ENCODE measurements at places on chromosomes 2 and 18.

DNA sequence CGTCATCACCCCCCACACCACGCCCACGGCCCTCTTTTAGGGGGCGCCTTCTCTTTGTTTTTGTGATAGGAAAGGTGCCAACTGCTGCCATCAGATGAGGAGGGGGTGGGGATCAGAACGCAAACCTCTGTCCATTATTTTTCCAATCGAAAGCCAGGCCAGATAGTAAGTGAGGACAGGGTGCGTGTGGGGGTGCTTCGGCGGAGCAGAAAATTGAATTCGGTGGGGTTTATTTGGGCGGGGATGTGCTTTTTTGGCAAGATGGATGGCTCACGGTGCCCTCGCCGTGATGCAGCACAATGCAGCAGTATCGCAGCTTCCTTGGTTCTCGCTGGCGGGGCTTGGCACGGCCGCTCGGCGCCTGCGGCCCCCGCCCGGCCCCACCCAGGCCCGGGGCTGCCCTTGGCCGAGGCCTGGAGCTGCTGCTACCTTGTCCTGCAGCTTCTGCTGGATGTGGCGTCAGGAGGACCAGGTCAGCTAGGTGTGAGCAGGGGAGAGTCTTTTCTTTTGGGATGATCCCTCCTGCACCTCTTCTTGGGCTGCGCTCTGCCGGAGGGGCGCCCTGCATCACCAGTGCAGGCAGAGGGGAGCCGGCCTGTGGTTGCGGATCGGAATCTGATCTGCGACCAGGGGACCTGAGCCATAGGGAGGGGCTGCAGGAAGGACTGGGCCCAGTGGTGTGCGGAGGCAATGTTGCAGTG is 1.3 kb downstream of the SPTBN1 start:
- no peak for DNase-seq

GRCh38 chr2:240143276-240143675 is 2.8 kb upstream of the OTOS start:
- no peak for DNase-seq

- no peak for DNase-seq
Measured at GRCh38 chr18:8732442-8733360, 27.3 kb downstream of the MTCL1 start.

DNA sequence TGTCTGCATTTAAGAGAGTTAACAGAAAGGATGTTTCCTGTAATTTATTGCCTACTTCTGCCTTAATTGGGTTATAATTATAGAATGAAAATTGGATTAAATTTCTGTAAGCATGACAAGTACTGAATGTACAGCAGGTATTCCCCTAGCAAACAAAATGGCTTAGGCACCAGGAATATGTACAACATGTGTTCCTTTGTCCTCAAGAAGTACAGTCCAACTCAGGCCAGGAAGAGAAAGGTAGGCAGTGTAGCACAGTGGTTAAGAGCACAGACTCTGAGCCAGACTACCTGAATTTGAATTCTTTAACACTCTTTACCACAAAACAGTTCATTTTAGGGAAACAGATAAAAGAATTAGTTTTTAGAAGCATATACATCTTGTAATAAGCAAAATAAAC is 43.1 kb downstream of the COX7A2L start:
- no peak for DNase-seq

DNA sequence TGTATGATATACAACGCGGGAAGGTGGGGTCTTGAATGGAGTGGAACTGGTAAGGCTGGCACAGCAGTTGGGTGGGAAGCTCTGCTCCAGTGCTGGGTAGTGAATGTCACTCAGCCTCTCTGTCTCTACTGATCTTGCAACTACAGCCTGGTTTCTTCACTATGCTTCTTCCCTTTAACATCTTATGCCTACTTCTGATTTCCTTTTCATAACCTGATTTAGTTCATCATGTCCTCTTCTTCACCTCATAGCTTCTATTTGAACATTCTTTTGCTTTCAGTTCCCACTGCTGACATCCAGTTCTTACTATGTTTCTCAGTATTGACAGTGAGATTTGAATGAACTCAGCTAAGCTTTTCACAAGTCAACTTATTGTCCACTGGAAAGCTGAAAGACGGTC is 286.2 kb downstream of the ARL6IP6 start:
- DNase-seq: no peak

GRCh38 chr2:204046145-204046544 is 109.6 kb downstream of the ICOS start:
- no peak for DNase-seq

GRCh38 chr2:193988784-193989183 is 1668.2 kb upstream of the SLC39A10 start:
- DNase-seq: no peak

DNA sequence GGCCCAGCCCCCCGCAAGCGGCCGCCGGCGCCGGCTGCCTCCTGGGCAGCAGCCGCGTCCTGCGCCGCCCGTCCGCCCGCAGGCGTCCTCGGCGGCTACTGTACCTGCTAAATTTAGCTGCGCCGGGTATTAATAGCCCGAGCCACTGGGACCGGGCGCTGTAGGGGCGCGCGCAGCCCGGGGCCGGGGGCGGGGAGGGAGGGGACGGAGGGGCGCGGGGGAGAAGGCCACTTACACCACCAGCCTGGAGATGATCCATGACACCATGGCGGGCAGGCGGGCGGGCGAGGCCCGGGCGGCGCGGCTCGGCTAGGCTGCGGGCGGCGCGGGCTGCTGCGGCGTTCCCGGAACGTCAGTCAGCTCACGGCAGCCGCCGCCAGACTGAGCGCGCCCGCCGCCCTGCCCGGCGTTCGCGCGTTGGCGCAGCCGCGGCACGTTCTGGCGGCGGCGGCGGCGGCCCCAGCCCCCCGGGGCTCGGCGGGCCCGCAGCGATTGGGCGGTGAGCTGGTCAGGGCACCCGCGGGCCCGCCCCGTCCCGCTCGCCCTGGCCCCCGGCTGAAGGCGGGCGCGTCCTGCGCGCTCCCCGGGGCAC is at the start of gene REEP1:
TSS of gene REEP1 (minus strand) at position 383 of the 592 bp plus-strand sequence. CDS start at position 267, 116 bp downstream.
- DNase-seq: no peak

- DNase-seq: no peak
Measured at GRCh38 chr18:22063672-22064071, 105.7 kb upstream of the GATA6 start.

DNA sequence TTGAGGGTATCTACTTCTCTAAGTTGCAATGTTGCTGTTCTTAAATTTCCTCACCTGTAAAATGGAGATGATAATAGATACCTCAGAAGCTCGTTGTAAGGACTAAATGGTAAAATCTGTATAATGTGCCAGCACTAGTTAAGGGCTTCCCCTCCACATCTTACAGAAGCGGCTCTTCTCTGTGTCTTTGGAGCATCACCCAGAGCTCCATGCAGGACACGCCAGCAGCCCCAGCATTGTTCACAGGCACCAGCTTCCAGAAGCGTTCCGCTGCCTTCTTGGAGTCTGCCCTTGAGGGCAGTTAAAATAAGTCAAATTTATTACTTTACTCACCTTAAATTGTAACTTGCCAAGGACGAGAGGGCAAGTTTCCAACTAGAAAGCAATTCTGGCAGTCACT is 5.8 kb downstream of the DCDC2C start:
- DNase-seq: no peak

DNA sequence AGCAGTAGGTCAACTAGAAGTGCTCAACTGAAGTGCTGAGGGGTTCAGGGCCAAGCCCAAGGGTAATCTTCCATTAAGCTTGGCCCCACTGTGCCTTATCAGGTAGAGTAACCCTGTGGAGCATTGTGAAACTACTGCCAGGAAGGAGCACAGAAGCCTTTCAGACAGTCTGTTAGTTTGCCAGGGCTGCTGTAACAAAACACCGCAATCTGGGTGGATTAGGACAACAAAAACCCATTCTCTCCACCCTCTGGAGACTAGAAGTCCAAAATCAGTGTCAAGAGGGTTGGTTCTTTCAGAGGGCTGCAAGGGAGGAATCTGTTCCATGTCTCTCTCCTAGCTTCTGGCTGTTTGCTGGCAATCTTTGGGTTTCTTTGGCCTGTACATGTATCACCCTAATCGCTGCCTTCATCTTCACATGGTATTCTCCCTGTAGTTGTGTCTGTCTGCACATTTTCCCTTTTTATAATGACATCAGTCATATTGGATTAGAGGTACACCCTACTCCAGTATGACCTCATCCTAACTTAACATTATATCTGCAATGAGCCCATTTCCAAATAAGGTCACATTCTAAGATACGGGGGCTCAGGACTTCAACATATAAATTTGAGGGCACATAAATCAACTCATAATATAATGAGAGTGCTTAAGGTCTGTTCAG is 21.2 kb downstream of the VIT start:
- DNase-seq: no peak

- DNase-seq: no peak
Measured at GRCh38 chr2:33073018-33073417, 126.3 kb downstream of the LTBP1 start.

DNA sequence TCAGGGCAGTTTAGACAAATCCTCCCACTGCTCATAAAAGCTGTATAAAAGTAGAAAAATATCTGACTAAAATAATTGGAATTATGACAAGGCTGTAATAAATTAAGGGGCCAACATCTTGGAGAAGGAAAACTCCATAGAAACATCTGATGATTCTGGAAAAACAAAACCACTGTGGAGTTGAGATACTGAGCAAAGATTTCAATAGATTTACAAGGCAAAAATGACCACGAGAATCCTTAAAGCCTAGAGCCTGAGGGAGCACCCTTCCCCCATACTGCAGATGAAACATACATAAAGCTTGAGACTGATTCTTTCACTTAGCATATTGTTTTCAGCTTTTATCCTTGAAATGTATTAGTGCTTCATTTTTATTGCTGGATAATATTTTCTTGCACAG is 286.4 kb upstream of the MMADHC start:
- DNase-seq: no peak

DNA sequence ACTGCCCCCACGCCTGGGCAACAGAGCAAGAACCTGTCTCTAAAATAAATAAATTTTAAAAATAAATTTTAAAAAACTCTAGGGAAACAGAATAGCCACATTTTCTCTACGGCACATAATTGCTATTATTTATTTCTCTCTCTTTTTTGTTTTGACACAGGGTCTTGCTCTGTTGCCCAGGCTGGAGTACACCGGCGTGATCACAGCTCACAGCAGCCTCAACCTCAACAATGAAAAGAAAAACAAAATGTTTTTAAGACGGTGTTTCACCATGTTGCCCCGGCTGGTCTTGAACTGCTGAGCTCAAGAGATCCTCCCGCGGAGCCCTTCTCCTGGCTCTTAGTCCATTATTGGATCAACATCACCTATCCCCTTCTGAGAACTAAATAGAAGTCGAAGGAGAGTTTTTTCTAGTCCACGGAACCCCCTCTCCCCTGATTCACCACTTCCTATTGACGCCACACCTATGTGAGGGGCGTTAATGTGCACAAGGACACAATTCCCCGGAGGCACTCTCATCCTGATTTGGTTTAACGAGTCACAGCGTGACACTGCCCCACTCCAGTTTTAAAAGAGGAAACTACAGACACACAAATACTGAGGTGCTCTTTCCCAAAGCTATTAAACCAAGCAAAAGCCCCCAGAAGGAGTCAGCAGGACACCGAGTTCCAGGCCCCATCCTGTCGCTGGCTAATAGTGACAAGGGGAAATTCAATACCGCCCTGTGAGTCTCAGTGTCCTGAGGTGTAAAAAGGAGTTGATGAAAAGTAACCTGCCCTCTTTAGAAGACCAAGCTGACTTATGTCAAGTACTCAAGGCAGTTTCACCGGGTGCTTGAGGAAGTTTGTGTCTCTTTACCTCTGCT is 1.1 kb downstream of the NPC1 start:
- DNase-seq: no peak

DNA sequence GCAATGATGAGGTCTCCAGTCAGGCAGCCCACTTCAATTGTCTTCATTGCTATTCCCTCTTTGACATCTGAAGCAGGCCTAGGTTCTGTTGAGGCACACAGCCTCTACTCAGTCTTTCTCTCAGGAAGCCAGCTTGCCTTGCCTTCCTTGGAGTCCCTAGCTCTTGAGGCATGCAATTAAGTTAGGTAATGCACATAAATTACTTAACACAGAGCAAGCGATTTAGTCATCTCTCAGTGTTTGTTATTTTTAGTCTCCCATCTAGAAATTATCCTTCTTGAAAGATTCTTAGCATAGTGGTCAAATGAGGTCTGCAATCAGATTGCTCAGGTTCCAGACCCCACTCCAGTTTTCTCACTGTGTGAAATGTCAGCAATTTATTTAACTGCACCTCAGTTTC is 32.0 kb downstream of the SULT1C4 start:
- no peak for DNase-seq

DNA sequence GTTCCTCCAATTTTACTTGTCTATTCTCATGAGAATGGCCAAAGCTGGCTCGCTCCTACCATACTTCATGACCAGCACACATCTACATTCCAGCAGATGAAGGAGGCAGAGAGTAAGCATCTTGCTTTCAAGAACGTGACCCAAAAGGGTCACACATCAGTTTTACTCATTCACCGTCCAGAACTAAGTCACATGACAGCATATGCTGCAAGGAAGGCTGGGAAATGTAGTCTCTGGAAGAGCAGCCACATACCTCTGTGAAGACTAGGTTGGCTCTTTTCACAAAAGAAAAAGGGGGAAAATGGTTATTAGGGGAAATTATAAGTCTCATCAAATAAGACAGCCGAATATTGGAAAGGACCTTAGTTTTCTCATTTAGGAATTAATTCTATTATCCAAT is 835.3 kb downstream of the EPHA4 start:
- DNase-seq: no peak

DNA sequence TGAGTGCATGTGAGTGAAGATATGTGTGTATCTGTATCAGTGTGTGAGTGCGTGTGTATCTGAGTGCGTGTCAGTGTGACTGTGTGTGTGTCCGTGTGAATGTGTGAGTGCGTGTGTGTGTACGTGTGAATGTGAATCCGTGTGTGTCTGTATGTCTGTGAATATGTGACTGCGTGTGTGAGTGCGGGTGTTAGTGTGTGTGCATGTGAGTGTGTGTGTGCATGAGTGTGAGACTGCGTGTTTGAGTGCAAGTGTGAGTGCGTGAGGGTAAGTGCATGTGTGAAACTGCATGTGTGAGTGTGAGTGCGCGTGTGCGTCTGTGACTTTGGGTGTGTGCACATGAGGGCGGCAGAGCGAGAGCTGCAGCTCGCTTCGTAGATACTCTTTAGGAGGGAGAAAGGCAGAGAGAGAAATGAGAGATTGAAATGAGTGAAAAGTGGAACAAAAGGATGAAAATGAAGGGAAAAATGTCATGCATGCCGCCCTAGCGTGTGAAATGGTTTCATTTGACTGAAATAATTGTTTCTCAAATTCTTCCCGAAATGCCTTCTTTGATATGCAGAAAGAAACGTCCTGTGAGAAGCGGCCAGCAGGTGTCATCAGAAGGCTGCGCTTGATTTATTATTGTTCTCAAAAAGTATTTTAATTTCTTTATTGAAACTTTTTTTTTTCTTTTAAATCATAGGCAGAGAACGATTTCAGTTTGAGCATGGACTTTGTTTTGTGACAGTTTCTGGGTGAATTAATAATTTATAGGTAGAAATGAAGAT is 25.6 kb downstream of the ZNF407 start:
- DNase-seq: no peak

DNA sequence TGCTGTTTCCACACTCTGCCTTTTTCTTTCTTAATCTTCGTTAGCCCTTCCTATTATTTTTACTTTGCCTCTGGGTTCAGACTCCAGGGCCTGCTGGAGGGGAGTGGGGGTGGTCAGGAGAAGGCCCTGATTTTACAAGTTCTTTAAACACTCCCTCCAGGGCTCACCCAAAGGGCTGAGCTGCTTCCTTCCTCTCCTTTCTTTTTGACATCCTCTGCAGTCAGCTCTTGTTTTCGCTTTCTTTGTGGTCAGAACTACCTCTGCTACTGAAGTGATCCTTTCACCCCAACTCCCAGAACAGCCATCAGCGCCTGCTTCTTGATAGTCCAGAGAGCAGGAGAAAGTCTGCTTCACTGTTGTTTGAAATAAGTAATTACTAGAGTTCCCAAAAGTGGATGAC is 925.7 kb downstream of the EPHA4 start:
- DNase-seq: no peak

Data from effector CD4-positive, alpha-beta T cell (primary cell).